ENCODE measurements at places on chromosomes 3 and 15.

- no peak for DNase-seq
Observed at GRCh38 chr15:72397796-72398588, at the start of gene TMEM202. Gene TMEM202, plus strand, starts transcription at chr15:72398305. Its CDS starts 22 bp downstream, at chr15:72398327.

DNA sequence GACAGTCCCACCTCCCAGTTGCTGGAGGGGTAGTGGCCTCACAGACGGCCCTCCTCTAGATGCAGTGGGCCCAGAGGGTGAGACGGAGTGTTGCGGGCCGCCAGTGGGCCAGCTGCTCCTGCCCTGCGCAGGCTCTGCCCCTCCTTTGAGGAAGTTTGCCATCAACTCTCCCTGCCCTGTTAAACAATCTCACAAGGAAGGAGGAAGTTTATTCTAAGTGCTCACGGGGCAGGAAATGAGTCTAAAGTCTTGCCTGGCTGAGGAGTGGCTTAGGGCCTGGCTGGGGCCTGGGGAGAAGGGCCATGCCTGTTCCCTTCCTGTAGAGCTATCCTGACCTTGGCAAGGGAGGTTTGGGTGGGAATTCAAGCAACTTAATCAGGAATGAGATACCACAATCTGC lies at the start of gene FAM3D:
Gene FAM3D (minus strand): TSS at position 92 of the 400 bp plus-strand sequence. CDS start 11,211 bp downstream, outside the sequence.
- DNase-seq = no peak

DNA sequence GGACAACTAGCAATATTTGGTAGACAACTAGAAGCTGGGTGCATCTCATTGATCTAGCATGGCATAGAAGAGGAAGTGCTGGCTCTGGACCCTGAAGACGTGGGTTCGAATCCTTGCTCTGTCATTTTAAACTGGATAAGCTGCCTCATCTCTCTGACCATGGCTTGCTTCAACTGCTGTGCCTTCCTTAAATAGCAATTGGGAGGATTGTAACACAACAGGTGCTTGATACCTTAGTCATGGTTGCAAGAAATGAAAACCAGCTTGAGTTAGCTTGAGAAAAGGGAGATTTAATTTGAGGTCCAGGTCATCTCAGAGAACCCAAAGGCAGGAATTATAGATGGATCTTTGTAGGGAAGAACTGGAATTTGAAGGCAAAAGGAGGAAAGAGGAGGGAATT lies 14.8 kb upstream of the RGMA start:
- no peak for DNase-seq

DNA sequence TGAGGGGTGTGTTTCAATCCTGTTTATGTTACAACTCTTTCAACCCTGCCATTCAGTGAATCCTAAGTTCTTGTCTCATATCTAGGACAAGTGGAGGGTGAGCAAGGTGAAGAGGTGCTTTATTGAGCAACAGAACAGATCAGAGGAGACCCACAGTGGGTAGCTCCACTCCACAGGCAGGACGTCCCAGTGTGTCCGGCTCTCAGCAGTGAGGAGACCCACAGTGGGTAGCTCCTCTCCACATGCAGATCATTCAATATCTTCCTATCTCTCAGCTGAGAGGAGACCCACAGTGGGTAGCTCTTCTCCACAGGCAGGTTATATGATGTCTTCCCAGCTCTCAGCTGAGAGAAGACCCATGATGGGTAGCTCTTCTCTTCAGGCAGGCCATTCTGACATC lies 556.7 kb downstream of the SI start:
- no peak for DNase-seq

DNA sequence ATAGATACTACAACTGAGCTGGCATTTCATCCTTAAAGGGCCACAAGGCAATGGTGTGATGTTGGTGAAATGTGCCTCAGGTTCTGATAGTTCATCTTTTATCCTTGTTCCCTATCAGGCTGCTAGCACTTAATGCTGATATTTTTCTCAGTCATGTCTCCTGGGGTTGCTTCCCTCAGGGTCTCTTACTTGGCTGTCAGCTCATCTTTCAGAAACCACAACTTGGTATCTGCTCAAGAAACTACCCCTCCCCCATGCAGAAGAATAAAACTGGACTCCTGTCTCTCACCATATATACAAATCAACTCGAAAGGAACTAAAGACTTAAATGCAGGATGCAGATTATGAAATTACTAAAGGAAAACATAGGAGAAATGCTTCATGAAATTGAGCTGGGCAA lies 308.1 kb downstream of the CHST2 start:
- DNase-seq = no peak

DNA sequence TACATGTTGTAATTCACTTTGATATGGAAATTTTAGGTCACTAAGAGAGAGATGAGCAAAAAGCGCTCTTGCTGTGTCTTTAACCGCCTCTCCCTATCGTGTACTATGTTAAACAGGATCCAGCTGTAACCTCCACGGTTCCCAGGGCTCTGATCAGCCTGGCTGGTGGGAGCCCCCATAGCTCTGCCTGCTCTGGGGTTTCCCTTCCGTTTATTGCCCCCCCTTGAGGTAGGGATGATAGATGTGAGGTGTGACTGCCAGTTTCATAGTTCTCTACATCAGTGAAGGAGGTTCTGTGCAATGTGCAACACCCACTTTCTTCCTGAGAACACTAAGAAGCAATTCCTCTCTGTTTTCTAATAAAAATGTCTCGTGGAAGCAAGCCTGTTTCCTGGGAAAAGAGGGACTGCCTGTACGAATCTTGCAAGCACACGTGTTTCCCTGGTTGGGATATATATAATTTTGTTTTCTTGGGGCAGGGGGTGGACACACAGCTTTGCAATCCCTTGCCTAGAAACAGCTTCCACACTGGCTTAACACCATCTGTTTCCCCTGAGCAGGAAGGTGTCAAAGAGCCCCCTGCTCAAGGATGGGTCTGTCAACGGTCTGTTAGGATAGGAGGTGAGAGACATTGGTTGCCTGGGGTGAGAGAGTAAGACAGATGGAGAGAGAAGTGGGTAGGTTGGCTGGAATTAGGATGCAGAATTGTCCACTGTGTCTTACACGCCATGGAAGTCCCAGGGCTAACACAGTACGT lies 23.8 kb downstream of the CORO2B start:
- no peak for DNase-seq

DNA sequence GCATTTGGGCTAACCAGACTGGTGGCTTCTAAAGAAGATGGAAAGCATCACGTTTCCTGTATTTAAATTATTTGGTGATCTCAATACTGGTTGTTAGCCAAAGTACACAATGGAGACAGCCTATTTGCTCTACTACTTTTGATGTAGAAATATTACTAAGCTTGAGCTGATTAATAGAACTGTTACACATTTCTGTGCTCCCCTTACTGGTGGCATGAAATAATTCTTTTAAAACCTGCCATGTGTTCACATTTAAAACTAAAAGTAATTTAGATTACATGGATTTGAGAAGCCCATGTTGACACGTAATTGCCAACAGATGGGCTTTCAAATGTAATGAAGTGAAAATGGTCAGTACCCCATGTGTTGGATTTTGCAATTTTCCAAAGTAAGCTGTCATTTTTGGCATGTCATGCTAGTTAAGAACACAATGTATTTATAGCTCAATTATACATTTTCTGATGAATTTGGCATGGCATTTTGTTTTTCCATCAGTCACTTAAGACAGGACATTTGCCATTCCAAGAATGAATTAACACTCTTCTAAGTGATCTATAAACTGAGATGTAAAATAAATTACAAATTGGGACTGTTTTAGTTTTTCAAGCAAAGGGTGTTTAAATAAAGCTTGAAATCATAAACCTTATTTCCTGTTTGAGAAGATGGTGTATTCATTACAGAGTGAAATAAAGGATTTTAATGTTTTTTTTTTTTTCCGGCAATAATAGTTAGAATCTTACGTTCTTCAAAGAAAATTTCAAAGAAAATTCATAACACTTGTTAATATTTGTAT lies 10.8 kb upstream of the RARRES1 start:
- DNase-seq = no peak

DNA sequence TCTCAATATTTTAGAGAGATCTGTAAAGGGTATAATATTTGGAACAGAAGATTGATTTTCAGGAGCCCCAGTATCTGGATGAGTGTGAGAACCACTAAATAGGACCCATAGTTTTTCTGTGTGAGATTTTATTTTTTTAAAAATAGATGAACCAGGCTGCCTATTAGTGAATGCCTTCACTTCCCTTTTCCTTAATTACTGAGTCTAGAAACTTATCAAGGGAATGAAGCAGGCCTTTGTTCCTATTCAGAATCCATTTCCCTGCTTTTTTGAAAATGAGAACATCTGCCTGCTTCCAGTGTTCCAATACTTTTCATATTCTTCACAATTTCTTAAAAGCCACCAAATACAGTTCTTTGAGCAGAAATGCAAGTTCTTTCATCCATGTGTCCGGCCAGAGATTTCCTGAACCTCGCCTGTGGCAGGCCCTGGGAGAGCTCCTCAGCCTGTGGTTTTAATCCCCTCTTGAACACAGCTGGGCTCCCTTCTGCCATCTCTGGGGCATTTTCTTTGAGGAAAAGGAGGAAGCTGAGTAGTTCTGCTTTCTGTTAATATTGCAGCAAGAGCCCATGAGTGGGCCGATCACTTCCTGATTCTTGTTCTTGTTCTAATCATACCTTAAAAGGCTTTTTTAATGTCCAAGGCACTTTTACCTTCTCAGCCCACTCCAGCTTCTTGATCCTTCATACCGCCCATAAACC lies 4.7 kb downstream of the EHD4 start:
- no peak for DNase-seq

DNA sequence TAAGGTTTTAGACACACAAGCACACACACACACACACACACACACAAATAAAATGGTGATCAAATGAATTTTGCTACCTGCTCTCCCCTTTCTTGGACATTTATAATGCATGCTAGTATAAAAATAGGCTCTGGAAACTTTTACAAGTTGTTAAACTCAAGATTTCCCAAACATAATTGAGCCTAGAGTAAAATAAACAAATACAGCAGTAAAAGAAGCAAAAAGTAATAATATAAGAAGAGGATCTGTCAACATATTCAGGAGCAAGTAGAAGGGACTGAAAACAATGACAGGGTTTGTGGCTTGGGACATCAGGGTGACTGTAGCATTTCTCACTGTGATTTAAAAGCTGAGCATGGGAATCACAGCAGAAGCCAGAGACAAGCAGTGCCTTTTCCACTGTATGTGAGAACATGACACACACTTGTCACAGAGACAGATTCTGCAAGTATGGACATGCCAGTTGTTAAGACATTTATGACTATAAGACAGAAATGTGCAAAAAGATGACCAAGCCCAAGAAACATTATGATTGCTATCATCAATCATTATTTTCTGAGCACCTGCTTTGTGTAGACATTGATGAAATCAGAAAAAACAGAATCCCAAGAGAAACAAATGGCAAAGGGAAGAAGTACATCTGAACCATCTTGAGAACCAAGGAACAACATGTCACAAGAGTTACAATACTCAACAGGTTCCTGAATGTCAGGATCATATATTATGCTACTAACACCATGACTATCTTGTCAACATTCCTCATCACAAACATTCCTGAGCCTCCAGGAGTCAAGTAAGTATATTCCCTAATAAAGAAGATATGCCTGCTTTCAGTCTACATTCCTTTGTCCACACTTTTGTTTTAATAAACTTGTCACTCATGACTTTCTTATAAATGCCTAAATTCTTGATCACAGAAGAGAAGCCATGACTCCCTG lies 7.1 kb downstream of the THRB start:
- no peak for DNase-seq

GRCh38 chr3:145911016-145911415 lies 250.0 kb downstream of the PLOD2 start:
- no peak for DNase-seq

- DNase-seq = no peak
Observed at GRCh38 chr3:174229916-174230315, 629.2 kb upstream of the NAALADL2 start.

DNA sequence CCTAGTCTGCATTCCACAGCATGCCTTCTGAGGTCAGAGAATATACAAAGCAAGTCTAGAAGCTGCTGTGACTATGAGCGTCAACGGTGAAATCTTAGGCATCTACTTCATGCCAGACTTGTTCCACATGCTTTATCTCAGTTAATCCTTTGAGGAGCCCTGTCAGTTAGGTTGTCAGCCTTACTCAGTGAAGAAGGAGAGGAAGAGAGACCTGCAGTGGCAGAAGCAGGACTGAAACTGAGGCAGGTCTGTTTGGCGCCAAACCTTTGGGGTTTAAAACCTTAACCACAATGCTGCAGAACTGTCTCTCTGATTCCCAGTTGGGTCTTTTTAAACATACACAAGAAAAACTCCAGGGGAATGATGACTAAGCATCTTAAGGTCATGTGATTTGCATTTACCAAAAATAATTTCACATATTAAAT lies 139.0 kb upstream of the LIPC start:
- DNase-seq = no peak

DNA sequence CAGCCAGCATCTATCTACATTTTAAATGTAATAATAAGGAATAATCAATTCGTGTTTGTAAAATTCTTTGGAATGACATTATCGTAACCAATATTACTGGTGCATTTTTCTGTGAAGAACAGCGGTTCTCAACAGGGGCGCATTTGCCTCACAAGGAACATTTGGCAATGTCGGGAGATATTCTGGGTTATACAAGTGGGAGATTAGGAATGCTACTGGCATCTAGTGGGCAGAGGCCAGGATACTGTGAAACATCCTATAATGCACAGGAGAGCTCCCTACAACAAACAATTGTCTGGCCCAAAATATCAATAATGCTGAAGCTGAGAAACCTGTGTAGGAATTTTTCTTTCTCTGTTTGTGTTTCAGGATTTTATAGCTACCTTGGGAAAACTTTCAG lies 25.0 kb downstream of the ACP3 start:
- DNase-seq = no peak

- no peak for DNase-seq
Observed at GRCh38 chr3:63279005-63279841, 1.1 kb downstream of the SYNPR start.

DNA sequence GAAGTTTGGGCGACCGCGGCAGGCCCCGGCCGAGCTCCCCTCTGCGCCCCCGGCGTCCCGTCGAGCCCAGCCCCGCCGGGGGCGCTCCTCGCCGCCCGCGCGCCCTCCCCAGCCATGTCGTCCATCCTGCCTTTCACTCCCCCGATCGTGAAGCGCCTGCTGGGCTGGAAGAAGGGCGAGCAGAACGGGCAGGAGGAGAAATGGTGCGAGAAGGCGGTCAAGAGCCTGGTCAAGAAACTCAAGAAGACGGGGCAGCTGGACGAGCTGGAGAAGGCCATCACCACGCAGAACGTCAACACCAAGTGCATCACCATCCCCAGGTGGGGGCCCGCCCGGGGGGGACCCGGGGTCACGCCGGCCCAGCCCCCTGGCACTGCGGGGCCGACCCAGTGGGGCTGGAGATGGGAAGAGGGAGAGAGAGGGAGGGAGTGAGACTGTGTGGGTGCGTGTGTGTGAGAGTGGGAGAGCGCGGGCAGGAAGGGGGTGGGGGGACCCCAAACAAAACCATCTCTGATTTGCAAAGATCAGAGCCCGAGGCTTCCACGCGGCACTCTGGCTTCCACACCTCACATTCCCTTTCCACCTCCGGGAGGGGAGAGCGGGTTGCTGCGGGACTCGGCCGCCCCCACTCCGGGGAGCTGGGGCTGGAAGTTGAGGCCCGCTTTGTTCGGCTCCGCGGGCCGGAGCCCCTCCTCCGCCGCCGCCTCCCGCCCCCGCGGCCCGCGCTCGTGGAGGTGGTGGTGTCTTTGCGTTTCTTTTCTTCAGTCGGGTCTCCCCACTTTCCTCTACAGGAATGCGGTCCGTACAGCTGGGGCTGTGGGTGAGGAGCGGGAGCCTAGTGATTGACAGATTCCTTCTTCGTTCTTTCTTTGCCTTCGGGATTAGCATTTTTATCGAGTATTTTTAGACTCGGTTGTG lies 898 bp downstream of the SMAD3 start:
- DNase-seq = no peak

- DNase-seq = no peak
Observed at GRCh38 chr15:79086814-79087213, 3.8 kb downstream of the RASGRF1 start.

- DNase-seq = no peak
Observed at GRCh38 chr3:154730186-154730585, 300.2 kb upstream of the GPR149 start.

All from activated CD4-positive, alpha-beta T cell treated with anti-CD3 and anti-CD28 coated beads, Interleukin-2, amount 50 U/mL, for 48 hours (primary cell).